GM13976 (cell line): ENCODE measurements at places on chromosomes 6 and 20.

- no peak for DNase-seq
These were observed 61.0 kb downstream of the RAB44 start for GRCh38 chr6:36758516-36759147.

DNA sequence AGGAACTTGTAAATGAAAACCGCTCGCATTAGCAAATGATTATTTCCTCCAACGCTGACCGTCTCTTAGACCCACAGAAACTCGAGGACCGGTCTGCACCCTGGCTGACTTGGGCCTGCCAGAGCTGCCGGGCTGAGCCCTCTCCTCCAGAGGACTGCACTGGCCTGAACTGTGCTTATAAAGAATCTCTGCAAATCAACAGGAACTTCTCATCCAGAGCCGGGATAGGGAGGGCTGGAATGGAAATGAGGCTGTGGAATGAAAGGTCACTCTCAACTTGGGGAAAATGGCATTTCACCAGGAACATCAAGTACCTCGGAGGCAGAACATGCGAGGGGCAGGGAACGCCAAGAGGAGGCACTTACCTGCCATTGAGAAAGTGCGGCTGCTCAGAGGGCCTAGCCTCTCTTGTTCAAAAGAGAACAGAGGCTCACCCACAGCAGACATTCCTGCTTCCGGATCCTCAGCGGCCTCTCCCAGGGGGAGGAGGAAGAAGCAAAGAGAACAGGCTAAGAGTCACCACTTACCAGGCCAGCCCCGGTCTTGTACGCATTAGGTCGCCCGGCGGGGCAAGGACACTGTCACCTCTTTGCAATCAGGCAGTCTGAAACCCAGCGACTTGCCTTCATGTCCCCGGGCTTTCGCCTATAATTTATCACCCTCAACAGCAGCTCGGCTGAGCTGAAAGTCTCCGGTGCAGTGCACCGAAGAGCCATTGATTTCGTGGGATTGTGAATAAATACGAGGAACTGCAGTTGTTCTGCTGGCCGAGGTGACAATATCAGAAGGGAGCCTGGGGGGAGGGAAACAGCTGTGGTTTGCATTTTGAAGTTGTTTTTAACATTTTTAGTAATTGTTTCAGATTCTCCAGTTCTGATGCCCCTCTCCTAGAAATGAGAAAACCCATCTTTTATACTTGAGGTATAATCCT lies 37.6 kb downstream of the ZMYND8 start:
- DNase-seq = no peak

DNA sequence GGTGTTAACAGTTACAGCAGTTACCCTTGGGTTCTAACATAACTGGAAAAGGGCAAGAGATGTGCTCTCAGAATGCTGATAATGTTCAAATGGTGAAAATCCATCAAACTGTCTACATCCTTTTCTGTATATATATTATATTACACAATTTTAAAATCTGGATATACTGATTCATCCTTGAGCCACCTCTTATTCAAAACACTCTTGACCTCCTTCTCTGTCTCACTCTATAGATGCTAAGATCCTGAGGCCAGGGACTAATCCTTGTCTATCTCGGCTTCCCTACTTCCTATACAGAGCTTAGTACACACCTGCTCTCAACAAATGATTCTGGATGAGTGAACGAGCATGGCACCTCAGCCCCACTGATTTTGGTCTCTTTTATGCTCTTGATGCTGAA lies 47.3 kb downstream of the HIVEP2 start:
- DNase-seq = no peak

DNA sequence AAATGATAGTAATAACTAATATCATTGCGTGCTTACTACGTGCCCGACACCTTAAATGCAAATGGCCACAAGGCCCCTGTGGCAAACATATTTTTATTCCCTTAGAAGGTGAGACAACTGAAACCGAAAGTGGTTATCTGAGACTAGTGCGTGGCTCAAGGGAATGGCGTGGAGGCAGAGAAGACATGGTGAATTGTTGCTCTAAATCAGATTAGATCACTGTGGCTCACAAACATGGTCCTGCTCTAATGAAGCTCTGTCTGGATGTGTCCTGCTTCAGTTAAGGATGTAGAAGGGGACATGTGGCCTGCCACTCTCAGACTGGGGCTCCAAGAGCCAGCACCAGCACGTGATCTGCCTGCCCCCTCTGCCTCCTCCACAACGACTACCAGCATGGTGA lies 124.2 kb upstream of the GMDS start:
- DNase-seq = no peak

DNA sequence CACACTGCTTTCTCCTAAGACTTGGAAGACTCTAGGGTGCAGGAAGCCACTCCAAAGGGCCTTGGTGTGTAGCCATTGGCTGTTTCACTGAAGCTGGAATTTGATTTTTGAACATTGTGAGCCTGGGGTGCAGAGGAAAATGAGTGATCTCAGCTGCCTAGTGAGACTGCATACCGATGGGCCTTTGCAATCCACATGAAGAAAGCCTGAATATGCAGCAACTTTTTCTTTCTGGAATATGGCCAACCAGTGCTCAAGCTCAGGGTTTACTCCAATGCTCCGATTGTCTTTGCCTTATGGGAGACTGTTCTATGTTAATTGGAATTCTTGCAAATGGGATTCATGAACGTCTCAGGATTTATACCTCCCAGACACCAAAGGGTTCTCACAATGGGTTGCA lies 242.6 kb downstream of the DOK5 start:
- DNase-seq = no peak

- no peak for DNase-seq
These were observed 34.2 kb downstream of the RBM38 start for GRCh38 chr20:57425150-57426013.

DNA sequence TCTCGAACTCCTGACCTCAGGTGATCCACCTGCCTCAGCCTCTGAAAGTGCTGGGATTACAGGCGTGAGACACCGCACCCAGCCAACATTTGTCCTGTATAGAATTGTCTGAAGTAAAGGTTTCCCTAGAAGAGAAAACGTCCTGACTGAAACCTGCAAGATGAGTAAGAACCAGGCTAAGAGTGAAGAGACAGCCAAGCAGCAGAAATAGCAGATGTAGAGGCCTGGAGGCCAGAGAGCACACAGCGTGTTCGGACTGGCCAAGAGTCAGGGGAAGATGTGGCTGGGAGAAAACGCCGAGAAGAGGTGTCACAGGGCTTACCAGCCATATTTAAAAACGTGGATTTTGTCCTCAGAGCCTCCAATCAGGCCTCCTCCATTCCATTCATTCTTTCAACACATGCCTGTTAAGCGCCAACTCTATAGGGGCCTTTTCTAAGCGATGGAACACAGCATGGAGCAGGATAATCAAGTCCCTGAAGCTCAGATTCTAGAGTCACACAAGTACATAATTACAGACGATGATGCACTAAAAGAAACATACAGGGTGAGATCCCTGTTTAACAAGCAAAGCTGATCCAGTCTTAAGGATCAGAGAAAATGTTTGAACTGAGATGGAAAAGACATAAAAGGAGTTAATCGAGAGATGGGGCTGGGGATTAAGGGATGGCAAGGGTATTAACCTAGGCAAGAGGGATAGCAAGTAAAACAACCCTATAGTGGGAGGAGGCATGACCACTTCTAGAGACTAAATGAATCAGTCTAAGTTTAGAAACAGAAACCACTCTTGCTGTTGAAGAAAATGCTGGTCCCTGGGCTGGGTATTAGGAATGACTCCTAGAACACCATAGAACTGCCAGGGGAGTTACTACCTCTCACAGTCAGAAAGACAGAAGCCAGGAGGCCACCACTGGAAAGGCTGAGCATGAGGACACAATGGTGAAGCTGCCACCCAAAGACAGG lies 4.8 kb downstream of the ZCCHC3 start:
- no peak for DNase-seq

DNA sequence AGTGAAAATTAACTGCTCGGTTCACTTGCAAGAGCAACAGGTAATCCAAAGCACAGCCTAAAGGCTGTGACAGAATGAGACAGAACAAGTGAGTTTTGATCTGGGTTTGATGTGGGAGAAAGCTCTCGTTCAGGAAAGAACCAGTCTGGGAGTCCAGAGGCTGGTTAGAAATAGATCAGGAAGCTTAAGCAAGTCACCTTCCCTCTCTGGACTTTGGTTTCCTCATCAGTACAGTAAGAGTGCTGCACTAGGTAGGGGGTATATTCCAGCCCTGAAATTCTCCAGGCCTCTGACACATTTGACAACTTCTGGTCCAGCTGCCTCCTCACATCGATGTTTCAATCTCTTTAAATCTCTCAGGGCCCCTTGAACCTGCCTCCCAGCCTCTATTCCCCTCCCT lies 33.7 kb upstream of the MDGA1 start:
- DNase-seq = no peak
